NCI-H460 (cell line): ENCODE measurements at places on chromosomes 12 and 14.

DNA sequence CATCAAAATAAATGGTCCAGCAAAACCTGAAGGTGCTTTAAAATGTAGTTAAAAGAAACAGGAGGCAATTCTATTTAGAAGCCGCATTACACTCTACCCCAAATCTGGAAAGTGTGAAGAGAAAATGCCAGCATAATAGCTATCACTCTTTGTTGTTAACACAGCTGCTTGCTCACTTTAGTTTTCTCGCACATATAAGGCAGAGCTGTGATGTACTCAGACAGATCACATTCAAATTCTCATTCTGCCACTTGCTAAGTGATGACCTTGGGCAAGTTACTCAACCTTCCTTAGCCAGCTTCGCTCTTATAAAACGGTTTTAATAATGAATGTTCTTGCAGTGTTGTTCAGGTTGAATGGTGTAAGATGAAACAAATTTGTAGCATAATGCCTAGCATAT, 56.0 kb upstream of the MGAT4C start:
- DNase-seq = no peak

- no peak for DNase-seq
Measured at GRCh38 chr14:105602799-105603793, 76.7 kb downstream of the TMEM121 start.

GRCh38 chr12:65123435-65124063, 2.4 kb upstream of the WIF1 start:
- peak; percentile 33 for DNase-seq

DNA sequence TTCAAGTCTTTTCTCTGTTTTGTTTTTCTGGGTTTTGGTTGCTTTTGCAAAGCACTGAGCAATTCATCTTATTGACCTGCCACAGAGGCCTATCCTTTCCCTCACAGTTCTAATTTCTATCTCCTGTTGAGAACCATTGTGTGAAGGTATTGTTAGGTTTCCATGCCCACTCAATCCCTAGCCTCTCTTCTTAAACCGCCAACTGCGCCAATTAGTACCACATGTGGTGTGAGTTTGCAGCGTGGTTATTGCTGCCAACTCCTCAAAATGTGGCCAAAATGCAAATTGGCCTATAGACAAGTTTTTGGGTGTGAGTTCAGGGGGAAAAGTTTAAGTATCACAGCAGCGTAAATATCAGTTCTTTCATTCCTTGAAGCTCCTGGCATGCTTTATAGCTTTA, 232.6 kb downstream of the FLRT2 start:
- no peak for DNase-seq

DNA sequence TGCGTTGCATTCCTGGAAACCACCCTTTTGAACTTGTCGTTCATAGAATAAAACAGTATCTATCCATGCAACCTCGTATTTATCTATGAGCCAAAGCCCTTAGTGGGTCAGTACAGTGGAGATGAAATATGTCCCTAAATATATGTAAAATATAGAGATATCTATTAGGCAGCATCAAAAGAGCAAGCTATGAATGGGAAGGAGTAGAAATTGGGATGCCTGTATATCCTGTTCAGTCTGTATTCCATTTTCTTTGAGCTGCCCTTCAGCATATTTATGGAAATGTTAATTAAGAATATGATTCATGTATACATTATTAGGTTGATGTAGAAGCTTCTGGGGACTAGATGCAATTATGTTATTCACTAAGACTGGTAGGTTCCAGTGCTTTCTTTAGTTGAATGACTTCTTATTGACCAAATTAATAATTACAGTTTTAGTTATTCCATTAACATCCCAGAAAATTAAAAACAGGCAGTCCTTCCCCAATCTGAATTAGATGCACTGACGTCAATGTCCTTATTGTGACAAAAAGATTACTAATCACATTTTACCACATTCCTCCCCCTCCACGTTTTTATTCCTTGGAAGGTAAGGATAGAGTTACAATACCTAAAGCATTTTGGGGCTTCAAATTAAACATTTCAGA, 11.9 kb upstream of the FRMD6 start:
- no peak for DNase-seq

DNA sequence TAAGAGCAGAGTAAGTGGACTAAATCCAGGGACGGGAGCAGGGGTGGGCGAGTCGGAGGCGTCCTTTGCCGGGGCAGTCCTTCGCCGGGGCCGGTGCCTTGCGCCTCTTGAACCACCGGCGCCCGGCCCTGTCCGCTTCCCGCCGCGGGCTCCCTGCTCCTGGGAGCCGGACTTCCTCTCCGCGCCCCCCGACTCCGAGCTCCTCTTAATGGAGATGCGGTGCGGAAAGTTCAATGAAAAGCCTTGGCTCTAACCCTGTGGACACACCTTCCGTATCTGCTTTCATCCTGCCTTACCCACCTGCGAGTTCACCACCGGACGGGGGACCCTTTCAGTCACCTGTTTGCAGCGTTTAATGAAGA, 412 bp downstream of the FGFR1OP2 start:
- DNase-seq = no peak

DNA sequence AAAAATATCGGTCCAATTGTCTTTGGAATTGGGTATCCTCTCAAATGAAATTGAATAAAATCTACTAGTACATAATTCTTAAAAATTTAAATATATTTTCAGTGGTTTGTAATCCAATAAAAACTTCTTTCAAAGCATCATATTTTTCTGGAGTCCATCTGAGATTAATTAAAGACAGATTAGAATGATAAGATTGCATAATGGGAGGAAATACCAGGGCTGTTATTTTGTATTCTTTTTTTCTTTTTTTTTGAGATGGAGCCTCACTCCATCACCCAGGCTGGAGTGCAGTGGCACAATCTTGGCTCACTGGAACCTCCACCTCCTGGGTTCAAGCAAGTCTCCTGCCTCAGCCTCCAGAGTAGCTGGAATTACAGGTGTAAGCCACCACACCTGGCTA, 103.8 kb downstream of the TMTC3 start:
- DNase-seq = no peak

GRCh38 chr12:109759595-109759994, 46.0 kb downstream of the FAM222A start:
- no peak for DNase-seq
